NCI-H510A (cell line): ENCODE measurements at places on chromosomes 3 and 15.

- no peak for DNase-seq
These were observed 120.5 kb downstream of the KBTBD8 start for GRCh38 chr3:67118635-67119034.

DNA sequence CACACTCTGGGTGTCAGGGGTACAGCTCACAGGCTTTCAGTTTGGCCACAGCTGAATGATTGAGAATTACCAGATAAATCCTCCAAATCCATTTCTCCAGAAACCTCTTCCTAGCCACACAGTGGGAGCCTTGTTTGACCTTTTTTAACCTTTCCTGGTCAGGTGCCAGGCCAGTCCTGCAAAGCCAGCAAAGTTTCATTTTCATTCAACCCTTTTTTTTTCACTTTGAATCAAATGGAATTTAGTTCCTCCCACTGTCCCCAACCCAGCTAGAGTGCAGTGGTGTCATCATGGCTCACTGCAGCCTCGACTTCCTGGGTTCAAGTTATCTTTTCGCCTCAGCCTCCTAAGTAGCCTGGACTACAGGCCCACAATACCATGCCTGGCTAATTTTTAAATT, 67.8 kb downstream of the NSUN3 start:
- no peak for DNase-seq

GRCh38 chr3:16280671-16281070, 15.7 kb downstream of the OXNAD1 start:
- DNase-seq, result no peak

GRCh38 chr3:99938270-99938911, 120.7 kb downstream of the CMSS1 start:
- DNase-seq, result no peak

DNA sequence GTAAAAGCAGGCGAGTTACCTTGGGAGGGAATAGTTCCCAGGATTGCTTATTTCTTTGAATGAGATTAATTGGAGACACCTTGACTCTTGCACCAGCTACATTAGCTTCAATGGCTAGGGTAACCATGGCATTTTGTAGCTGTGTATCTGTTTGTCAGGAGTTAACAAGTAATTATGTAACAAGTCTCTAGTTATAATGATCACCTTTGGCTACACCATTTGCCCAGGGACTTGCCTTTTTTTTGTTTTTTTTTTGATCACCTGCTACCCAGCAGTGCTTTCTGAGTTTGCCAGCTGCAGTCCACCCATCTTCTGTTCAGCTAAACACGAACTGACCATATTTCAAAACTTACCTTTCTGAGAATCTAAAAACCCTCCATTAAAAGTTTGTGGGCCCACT, 2.2 kb downstream of the MED12L start:
- no peak for DNase-seq

DNA sequence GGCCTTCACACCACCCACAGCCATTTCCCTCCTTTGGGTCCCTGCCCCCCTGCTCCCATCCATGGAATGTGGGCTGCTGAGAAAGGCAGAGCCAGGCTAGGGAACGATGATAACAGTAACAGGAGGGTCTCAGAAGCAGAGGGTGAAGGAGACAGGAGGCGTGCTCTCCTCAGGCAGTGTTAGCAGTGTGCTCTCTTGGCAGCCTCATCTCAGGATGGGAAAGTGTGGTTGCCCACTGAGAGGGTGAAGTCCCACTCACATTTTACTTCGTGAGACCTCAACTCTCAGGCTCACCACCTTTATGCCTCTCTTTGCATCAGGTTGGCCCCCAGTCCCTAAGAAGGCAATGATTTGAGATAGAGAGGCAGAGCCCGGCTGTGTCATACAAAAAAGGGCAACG, 24.5 kb downstream of the TIGIT start:
- no peak for DNase-seq

GRCh38 chr3:58287354-58287753, 18.7 kb upstream of the RPP14 start:
- no peak for DNase-seq

GRCh38 chr15:45187578-45187893, 230 bp downstream of the SHF start:
- no peak for DNase-seq

DNA sequence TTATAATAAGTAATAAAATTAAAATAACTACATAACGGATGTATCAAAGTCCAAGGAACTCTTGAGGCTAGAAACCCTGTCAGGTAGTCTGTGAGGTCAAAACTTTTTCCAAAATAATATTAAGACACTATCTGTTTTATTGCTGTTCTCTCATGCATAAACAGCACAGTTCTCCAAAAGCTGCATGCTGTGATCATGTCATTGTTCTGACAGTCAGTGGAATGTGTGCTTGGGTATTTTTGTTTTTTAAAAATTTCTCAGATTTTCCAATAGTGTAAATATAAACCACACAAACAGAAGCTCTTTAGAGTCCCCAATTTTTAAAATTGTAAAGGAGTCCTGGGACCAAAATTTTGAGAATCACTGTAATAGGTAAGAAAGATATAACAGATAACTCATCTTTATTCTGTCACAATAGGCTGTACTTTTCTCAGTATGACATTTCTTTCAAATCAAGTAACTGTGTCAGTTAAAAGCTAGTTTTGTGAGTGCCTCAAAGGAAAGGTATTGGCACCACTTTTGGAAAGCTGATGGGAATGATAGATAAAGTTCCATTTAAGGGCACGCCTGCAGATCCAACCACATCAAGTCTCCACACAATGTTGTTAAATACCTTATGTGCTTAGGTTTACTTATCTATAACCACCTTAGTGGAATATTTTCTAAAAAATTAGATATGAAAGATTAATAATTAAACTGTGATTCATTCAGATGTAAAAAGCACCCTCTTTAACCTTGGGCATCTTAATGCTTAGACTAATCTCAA, 49.3 kb downstream of the CEP152 start:
- no peak for DNase-seq

GRCh38 chr3:121473001-121473400, 72.8 kb downstream of the POLQ start:
- DNase-seq, result no peak

GRCh38 chr15:86855307-86856291, 775.9 kb downstream of the AGBL1 start:
- no peak for DNase-seq

DNA sequence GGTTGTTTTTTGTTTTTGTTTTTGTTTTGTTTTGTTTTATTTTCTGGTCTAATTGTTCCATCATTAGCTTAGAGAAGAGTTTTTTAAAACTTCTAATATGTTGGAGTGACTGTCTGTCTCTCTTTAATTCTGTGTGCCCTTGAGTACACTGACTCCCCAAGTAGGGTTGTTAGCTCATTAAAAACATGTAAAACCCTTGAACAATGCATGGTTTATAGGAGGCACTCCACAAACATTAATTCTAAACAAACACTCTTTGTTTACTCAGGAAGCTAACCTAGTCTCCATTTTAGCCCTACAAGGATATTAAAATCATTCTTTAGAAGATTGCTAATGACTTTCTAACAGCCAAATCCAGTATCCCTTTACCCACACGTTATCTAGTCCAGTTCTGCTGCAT, 100.5 kb downstream of the CGGBP1 start:
- no peak for DNase-seq

DNA sequence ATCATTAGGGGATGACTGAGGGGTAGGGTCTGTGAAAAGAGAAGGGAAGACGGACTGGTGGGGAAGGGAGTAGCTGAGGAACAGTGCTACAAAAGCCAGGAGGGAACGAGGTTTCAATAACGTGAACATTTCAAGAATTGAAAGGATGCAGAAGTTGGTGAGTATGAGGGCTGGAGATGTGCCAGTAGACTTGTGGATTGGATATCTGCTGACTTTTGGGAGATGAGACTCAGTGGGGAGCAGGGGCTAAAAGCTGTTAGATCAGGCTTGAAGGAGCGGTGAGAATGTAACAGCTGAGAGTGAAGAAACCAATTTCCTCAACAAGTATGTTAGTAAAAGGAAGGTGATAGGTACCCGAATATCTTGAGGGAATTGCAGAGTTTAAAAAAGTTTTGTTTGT, 65.2 kb downstream of the GTPBP8 start:
- no peak for DNase-seq

- no peak for DNase-seq
These were observed 109.2 kb downstream of the CD47 start for GRCh38 chr3:107981471-107982111.

DNA sequence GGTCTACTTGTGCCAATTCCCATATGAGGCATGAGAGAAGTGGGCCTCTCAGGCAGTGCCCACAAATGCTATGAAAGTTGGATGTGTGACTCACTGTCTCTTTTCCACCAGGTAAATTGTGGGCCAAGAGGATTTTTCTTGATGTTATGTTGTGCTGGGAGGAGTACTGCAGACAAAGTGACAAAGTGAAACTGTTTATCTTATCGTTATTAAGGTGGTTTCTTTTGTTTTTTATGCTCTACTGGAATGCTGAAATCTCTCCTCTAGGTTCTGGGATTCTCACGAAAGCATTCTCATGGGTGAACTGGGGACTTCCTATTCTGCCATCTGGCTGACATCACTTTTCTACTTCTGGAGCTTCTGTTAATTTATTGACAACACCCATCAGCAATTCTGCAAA, 919.6 kb upstream of the EPHA6 start:
- DNase-seq, result no peak

DNA sequence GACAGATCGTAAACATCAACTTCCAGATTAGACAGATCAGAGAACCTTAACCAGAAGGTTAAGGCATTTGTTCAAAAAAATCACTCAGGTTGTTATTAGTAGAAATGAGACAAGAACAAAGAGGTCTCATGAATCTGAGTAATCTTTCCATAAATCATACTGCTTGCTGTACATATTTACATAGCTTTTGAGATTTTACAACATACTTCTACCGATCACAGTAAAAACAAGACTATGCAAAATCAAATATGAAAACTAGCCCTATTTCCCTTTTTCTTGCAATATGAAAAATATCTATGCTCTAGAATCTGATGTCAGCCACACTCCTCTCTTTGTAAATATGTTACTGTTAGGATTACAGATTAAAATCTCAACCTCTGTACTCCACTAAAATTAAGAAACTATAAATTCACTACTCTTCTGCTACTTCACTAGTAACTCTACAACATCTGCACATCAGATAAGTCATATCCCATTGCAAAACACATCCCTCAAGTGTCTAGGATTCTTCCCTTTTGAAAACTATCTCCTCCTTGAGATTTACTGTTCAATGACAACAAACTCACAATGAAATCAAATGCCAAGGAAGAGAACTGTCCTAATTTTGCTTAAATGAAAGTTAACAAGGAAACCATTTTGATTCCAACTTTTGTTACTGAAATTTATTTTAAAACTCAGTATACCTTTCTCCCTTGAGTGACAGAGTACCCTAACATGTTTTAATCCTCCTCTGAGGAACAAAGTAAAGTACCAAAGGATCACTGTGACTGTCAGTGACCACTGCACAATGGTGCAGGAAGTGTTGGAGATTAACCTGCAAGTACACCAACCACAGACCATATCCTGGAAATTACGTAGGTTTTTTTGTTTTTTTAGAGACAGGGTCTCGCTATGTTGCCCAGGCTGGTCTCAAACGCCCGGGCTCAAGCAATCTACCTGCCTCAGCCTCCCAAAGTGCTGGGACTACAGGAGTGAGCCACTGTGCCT, 12.8 kb downstream of the DCUN1D1 start:
- DNase-seq, result no peak

GRCh38 chr3:25572919-25573385, 91.8 kb downstream of the TOP2B start:
- no peak for DNase-seq

GRCh38 chr3:181713676-181714612, 2.2 kb downstream of the SOX2 start:
- DNase-seq, result no peak

DNA sequence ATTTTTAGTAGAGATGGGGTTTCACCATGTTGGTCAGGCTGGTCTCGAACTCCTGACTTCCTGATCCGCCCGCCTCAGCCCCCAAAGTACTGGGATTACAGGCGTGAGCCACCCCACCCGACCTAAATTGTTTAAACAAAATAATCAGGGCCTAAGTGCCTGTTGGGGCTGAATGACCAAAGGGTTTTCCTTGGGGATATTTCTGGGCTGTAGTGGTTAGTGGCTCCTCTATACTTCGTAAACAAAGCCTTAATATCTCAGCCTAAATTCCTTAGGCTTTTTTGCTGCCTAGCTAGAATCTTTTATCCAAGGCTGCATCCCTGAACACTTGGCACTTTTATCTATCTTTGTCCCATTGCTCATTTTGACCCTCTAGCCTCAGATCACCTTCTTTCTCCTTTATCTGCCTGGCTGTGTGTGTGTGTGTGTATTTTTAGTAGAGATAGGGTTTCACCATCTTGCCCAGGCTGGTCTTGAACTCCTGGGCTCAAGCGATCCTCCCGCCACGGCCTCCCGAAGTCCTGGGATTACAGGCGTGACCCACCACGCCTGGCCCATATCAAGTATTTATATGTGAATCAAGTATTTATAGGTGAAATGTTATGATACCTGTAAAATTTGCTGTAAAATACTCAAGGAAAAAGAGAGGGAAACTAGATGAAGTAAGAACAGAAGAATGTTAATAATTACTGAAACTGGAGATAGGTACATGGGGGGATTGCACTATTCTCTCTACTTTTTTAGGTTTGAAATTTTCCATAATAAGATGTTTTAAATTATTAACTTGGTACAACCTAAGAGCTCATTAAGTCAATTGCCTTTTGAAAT, 1.8 kb downstream of the NUSAP1 start:
- no peak for DNase-seq

DNA sequence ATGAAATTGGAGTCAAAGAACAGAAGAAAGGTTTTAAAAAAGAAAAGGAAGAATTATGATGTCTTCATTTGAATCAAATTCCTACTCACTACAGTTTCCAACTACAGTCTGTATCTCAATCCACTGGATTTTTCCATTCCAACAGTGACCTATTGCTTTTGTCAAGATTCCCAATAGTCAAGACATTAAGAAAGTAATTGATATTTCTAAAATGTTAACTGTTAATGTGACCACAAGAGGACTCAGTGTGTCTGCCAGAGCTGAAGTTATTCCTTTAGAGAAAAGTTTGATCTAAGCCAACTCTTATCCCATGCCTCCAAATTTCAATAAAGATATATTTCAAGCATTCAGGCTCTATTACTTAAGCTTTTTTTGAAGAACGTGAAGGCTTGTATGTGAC, 163.2 kb downstream of the CACNA1D start:
- no peak for DNase-seq

GRCh38 chr3:17501745-17502144, 240.7 kb downstream of the TBC1D5 start:
- no peak for DNase-seq

DNA sequence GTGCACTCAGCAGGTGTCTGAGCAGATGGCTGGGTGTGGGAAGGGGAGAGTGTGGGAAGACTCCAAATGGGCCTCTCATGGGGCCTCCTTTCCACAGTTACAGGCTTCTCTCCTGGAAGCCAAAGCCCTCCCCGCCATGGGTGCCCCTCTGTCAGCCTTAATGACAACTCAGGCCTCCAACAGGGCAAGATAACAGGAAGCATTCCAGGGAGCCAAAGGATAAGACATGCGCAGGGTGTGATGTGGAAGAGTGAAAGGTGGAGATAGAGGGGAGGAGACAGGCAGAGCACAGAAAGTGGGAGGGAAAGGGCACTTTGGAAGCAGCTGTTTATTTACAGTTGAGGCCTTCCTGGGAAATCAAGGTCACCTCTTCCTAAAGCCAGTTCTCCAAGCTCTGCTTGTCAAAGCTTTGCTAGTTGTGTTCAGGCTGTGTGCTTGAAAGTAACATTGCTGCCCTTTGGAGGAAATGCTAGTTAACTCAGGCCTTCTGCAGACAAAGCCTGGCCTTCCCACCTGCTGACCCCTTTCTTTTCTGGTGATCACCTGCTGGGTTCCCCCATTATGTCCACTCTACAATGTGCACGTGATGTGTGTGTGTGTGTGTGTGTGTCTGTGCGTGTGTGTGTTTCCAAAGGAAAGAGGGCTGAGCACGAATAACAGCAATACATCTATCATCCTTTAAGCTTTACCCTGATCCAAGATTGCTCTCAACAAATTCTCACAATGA, 35.2 kb upstream of the SMAD3 start:
- DNase-seq, result peak; percentile 81

GRCh38 chr3:123562547-123562946, 22.3 kb downstream of the HACD2 start:
- no peak for DNase-seq
